ENCODE measurements at places on chromosomes 1 and 21.

GRCh38 chr1:164982545-164982944 is 374.0 kb downstream of the LMX1A start:
- DNase-seq: no peak

DNA sequence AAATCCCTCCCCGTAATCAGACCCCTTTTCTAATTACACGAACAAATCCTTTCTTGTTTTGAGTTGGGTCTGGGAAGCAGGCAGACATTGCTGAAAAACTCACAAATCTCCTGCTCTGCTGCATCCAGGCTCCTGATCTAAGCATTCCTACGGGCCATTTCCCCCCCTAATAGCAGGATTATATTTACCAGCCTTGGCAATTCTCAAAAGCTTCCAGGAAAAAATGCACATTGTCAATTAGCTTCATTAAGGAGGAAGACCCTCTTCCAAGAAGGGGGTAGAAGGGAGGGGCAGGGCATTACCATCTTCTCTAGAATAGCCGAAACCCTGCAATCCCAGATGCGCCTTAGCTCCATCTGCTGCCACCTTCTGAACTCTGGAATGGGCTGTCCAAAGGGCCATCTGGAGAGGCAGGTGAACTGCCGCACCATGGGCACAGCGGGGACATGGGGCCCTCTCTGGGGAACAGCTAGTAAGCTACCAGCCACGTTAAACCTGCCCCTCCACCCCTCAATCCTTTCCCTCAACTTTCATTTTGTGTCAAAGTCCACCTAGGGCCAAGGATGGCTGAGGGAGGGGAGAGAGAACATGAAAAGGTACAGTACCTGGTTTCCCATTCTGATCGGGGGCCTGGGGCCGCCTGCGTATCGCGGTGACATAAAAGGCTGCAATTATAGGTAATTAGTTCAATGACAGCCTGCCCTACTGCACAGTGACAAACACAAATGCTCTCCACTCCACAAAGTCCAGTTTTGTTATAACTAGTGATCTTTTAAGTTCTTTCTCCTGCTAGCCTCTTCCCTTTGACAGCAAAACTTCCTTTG is 56.8 kb downstream of the MRPL37 start:
- DNase-seq: no peak

GRCh38 chr1:15618077-15618654 is 908 bp downstream of the DDI2 start:
- DNase-seq: no peak

GRCh38 chr1:155124503-155125463 is 2.9 kb upstream of the EFNA1 start:
- peak; percentile 45 for DNase-seq

DNA sequence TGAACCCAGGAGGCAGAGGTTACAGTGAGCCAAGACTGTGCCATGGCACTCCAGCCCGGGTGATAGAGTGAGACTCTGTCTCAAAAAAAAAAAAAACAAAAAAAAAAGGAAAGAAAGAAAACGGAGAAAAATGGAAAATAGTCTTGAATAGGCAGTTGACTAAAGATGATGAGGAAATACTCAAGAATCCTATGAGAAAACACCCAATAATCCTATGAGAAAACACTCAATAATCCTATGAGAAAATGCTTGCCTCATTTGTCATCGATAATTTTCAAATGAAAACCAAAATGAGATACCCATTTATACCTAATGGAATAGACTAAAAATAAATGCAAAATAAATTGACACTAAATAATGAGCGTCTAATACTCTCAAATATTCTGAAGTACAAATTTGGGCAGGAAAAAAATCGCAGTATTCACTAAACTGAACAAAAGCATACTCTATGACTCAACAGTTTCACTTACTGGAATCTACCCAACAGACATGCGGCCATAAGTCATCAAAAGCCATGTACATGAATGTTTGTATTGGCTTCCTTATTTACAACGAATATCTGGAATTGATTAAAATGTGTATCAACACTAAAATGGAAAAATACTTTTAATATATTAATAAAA is 733.9 kb upstream of the CHRM3 start:
- DNase-seq: peak; percentile 80

GRCh38 chr21:42540396-42540795 is 26.7 kb downstream of the SLC37A1 start:
- DNase-seq: no peak

DNA sequence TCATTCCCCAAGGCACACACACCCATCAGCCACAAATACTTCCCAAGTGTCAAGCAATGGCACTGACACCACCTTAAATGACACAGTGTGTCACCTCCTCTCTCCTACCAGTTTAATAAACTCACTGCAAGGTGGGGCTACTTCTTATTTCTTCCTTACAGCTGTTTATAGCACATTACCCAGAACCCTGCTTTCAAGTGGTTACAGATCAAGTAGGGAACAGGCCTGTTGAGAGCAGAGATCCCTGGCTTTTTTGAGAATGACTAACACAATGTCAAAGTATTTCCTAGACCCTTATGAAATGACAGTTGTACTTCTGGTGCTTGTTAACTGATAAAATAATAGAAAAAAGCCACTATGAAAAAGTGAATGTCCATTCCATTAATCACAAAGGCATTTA is 19.8 kb downstream of the ZBTB17 start:
- no peak for DNase-seq

DNA sequence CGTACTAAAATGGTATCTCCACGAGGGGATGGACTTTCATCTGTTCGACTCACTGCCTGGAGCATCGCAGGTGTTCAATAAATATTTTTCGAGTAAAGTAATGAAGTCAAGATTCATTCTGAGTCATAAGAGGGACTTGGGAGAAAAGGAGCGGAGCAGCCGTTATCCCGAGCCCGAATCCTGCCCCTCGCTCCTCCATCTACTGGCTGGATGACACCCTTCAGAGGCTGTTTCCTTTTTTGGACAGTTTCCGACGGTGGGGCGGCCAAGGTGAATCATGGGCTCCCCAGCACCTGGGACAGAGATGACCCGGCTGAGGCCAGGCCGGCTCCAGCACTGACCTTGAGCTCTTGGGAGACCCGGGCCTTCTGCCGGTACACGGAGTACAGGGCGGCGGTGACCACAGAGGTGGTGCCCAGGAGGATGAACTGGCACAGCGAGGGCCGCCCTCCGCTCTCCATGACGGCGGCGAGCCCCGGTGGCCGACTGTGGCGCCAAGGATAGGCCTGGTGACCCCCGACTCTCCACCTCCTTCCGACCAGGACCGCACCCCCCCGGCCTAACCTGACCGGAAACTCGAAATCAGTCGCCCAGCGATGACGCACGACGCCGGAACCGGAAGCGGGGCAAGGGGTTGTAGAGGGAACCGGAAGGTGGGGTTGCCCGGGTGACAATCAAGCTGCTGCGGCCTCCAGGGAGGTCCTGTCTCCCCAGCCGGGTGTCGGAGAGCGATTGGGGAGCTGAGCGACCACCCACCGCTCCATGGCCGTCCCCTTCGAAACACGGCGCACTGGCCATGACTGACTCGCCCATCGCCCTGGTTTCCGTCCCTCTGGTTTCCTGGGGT is at the start of gene MUL1:
Gene MUL1, minus strand, starts transcription at position 588 of the 847 bp plus-strand sequence. Its CDS starts 127 bp downstream, at position 461.
- DNase-seq: peak; percentile 80

DNA sequence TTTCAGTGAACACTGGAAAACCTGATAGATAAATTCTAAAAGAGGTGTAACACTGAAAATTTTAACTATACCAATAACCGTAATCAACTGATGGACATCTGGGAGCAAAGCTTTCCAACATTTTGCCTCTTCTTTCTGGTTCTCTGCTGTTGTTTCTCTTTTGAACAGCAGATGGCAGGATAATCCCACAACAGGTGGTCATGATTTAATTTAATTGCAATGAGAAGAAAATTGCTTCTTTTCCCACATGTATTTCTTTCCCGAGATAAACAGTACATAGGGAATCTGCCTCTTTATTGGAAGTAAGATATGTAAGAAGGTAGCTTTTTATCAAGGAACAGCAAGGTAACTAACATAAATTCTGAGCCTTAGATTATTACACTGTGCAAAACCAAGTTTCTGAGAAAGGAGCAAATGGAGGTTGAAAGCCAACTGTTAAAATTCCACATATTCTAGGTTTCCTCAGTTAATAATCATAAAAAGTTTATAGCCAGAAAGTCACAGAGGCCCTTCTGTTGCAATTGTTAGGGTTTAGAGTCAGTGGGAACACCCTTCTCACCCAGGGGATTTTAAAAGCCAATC is 72.9 kb downstream of the RPS6KA1 start:
- peak; percentile 50 for DNase-seq

DNA sequence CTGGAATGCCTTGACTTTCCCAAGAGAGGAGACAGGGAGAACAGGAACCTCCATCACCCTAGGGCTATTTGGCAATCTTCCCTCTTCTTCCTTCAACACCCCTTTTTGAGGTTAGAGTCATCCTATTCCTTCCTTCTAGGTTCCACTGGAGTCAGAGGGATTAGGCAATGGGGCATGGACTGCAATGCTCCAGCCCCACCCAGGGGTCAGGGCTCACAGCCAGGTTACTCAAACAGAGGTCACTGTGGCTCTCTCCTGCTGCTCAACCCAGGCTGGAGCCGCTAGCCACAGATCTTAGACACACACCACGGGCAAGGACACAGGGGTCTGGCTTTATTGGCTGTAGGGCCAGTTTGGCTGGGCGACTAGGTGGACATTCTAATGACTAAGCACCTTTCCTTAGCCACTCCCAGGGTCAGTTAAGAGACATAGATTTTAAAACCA is 145.5 kb upstream of the NRIP1 start:
- DNase-seq: no peak

DNA sequence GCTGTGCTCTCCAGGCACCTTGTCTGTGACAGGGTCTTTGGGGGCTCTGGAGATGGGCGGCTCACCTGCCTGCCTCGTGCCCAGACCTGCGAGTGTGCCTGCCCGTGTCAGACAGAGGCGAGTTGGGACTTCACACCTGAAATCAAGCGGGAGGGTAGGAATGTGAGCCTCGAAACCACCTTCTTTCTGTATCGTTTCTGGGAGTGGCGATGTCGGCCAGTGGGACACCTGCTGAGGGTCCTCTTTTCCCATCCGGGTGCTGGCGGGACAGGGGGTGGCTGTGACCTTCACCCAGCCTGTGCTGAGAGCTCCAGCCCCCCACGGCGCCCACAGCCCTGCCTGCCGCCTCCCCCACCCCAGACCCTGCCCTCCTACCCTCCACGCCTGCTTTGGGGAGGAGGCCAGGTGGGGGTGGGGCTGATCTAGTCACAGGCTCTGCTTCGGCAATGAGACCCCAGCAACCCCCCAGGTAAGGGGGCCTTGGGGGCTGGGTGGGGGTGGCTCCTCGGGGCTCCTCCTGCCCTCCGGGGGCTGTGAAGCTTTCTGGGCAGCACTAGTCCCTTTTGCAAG is 15.6 kb upstream of the FAAP20 start:
- DNase-seq: no peak

GRCh38 chr1:79660129-79660528 is 653.6 kb upstream of the ADGRL4 start:
- no peak for DNase-seq

DNA sequence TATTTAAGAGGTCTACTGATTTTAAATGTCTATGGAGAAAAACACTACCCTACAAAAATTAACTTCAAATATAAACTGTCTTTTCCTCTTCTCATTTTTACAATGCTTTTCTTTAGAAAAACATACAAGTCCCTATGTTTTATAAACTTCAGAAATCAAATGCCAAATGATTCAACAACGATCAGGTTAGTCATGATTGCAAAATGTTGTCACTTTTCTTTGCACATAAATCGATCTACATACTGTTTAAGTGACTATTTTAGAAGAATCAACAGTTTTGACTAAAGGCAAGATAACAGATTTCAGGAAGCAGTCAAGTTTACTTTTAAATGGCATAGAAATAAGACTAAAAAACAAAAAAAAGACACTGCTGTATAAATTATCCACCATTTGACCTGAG is 168.7 kb downstream of the GPATCH2 start:
- DNase-seq: no peak

DNA sequence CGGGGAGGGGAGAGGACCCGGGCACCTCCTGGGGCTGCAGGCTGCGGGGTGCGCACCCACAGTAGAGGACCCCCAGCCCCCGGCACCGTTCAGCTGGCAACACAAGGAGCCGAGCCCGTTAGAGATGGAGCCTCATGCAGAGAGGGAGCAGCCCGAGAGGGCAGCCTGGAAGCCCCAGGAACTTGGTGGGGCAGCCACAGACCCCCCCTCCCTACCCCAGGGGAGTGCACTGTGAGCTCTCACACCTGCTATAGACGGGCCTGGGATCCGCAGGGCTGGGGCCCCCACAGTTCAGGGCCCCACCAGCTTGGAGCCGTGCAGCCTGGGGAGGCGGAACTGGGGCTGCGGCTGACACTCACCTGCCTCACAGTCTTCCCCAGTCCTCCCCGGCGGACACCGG is 47.0 kb downstream of the ARHGEF16 start:
- DNase-seq: no peak

DNA sequence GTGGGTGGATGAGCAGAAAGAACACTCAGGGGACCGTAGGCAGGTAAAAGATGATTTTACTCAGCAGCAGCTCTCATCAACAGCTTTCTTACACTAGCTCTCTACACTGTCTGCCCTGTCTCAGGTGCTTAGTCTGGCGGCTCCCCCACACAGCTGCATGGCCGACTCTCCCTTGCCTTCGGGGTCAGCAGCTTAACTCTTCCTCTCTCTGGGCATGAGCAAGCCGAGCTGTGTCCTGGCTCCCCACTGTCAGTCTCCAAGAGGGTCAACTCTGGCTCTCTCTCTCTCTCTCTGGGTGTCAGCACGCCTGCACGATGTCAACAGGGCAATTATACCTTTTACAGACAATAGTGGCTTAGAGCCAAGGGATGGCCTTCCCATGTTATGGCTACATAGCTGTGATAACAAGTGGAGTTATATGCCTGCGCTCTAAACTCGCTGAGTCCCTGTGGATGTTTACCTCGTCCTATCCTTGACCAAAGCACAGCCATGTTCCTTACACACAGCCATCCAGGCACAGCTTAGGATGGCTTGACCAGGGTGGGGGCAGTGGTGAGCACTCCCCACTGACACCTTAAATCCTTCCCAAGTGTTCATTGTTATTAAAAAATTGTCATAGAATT is 3.1 kb upstream of the BCL10 start:
- DNase-seq: no peak

GRCh38 chr1:7643530-7643929 is 127.6 kb upstream of the VAMP3 start:
- no peak for DNase-seq

GRCh38 chr1:33984906-33985565 is 121.2 kb downstream of the HMGB4 start:
- DNase-seq: peak; percentile 57

GRCh38 chr1:155485945-155486344 is 76.7 kb downstream of the ASH1L start:
- no peak for DNase-seq

GRCh38 chr1:170903961-170904360 is 31.4 kb upstream of the MROH9 start:
- DNase-seq: no peak

- DNase-seq: no peak
Observed at GRCh38 chr21:45887120-45887611, 94.4 kb upstream of the COL6A1 start.

Measured in A172 (cell line).